NCI-H2081 treated with DMSO at 0.1 percent for 48 hours (cell line): ENCODE measurements at places on chromosomes 6 and 20.
A peak's percentile ranks its signal among the peaks of the same experiment; 100 is the strongest.

DNA sequence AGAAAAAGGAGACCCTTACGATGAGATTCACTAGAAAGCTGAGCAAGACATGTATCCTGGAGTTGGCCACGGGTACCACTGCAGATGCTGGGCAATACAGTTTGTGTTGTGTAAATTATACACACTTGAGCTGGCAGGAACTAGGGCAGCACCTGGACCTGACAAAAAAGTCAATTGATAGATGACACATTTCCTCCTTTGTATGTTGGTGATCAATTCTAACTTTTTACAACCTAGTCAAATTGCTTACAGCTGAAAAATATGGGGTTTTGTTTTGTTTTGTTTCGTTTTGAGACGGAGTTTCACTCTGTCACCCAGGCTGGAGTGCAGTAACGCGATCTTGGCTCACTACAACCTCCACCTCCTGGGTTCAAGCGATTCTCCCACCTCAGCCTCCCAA is 108.9 kb downstream of the UST start:
- no peak for DNase-seq

- no peak for DNase-seq
Measured at GRCh38 chr6:31805939-31806469, 762 bp downstream of the LSM2 start.

- no peak for DNase-seq
Measured at GRCh38 chr20:35010405-35011192, 54.9 kb downstream of the MYH7B start.

DNA sequence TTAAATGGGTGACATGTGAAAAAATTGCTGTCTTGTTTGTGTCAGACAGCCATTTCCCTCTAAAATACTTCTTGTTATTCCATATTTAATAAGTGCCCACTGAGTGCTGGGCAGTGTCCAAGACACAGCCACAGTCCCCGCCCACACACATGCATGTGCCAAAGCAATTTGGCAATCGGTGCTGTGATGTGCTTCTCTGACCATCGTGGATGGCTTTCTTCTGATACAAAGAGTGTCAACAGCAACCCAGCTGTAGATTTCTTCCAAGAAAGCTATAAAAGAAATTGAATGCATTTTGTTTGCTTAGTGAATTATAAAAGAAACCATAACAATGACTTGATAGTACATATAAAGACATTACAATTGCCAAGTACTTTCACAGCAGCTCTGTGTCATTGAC is 140.5 kb upstream of the ATXN1 start:
- peak; percentile 44 for DNase-seq

DNA sequence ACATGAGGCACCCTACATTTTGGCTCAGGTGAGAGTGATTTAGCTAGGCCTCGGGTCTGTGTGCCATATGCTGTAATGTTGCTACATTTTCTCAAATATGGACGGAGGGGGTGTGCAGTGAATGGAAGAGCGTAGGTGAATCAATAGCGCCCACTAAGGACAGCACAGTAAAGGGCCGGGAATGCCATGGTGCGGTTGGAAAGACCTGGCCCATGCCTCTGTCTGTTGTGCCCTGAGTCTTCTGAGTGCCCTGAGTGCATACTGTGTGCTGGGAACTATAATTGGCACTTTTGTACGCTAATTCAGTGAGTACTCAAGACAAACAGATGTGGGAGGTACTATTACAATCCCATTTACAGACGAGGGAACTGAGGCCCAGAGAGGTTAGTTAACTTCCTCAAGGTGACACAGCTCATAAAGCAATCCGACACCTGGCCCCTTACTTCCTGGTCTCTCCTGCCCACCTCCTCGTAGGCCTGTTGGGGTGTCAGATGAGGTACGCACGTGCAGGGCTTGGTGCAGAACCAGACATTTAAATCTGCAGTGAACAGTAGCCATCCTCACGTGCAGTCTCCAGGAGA is 17.3 kb downstream of the SLC22A1 start:
- DNase-seq, result no peak

DNA sequence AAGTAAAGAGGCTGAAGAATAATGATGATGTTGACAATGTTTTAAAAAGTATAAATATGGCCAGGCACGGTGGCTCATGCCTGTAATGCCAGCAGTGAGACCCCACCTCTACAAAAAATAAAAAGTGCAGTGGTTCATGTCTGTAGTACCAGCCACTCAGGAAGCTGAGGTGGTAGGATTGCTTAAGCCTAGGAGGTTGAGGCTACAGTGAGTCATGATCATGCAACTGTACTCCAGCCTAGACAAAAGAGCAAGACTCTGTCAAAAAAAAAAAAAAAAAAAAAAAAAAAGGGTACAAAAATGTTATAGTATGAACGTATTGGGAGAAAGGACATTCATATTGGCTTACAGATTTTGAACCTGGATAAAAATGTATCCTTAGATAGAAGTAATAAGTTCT is 543.1 kb upstream of the IRAK1BP1 start:
- DNase-seq, result no peak

- DNase-seq, result no peak
Measured at GRCh38 chr6:157575436-157576145, 194.6 kb downstream of the ZDHHC14 start.

DNA sequence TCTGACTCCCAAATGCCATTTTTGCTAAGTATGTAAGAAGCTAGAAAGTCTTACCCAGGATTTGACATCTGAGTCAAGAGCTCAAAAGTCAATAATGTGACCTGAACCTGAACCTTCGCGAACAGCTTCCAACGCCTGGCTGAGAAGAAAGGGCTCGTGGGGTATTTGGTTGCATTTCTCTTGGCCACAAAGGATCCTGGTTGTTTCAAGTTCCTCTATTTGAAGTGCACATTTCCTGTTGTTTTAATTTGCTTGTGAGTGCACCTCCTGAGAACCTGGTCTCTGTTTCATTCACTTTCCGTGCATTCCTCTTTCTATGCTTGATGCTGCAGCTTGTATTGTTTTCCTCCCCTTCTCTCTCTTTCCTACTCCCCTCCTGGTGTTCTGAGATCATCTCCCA is 212.5 kb downstream of the FOXA2 start:
- DNase-seq, result no peak

DNA sequence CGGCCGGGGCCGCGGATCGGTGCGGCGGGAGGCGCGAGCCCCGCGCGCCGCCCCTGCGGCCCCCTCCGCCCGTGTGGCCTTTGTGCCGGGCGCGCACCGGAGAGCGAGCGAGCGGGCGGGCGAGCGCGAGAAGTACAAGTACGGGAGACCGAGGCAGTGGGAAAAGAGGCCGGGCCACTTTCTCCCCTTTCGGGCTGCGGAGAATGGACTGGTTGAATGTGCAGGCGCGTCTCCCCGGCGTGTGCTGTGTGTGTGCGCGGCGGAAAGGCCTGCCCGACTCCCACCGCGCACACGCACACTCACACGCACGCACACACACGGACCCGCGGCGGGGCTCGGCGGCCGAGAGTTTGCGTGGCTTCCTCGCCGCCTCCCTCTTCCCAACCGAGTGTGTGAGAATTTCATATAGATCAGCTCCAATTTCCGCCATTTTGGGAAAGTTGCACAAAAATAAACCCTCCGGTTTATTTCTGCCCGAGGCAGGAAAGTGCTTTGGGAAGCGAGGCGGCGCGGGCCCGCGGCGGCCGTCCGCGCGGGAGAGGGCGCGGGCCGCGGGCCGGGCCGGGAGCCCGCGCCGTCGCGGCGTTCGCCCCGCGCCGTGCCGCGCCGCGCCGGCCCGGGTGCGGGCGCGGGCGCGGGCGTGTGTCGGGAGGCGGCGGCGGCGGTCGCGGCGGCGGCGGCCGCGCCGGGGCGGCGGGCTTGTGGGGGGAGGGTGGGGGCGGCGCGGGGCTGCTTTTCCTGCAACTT is 1.1 kb downstream of the L3MBTL3 start:
- no peak for DNase-seq

DNA sequence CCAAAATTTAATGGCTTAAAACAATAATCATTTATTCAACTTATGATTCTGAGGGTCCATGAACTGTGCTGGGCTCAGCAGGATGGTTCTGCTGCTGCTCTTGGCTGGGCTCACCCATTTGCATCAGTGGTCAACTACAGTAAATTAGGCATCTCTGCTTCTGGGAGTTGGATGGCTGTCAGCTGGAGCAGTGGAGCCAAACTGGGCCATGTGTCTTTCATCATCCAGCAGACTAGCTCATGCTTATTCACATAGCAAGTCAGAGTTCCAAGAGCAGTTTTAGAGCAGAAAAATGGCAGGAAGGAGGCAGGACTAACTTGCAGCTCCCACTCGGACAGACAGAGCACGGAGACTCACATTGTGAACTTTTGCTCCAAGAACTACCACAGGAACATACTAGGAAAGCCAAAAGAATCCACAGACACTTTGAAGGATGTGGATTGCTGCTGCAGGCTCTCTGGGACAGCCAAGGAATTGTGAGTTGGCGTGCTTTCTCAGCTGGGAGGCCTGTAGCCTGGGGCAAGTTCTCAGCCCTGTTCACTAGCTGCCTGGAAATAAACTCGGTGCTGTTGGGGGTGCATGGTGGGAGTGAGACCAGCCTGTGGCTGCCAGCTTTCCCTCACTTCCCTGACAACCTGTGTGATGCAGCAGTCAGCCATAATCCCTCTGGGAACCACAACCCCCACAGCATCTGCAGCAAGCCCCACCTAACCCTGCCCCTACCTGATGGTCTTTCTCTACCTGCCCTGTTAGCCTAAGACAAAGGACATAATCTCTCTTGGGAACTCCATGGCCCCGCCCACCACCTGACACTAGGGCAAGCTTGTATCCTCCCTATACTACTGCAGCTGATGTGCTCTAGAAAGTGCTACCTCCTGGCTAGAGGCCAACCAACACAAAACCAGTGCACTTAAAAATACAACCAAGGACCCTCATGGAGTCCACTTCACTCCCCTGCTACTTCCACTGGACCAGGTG is 129.0 kb downstream of the JPH2 start:
- DNase-seq, result no peak

DNA sequence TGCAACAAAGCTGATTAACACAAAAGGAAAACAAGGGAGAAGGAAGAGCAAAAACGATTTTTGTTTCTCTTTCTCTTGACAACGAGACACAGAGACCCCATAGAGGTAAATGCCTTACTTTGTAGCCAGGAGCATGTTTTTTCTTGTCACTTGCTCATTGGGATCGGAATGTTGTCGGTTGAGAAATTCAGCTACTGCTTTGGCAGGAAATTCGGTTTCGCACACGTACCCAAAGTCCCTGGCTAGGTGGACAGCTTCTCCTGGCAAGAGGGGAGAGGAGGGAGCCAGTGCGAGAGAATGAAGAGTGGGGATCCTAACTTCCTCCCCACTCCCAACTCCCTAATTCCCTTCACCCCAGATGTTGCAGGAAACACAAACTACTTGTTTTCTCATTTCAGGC is 14.5 kb downstream of the TFAP2A start:
- DNase-seq, result no peak

GRCh38 chr20:2396241-2396814 is 15.6 kb downstream of the TGM6 start:
- DNase-seq, result no peak

DNA sequence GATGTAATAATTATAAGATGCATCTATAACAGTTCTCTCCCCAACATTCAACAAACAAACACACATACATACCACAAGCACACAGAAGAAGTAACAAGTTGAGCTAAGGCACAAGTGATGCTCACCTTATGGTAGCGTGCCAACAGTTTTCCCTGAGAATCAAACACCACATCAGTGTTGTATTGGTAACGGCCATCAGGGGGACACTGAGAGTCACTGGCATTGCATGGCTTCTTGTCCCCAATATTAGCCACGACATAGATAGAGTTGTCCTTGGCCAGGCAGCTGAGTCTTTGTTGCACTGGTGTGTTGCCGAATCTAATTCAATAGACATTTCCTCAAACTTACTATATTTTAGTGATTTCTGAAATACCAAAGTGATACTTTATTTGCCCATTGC is 14.8 kb upstream of the VNN1 start:
- DNase-seq, result no peak

DNA sequence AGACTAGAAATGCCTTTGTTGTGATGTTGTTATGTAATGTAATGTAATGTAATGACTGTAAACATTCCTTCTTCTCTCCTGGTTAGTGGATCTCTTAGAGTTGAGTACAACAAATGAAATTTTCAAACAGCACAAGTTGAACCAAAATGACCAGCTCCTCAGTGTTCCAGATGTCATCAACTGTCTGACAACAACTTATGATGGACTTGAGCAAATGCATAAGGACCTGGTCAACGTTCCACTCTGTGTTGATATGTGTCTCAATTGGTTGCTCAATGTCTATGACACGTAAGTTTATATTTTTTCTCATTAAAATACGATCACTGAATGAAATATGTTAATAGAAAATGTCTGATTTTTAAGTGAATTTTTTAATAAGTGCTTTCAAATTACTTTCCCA is 496.7 kb downstream of the UTRN start:
- no peak for DNase-seq
